SK-N-MC (cell line): ENCODE measurements at places on chromosomes 6 and 20.

DNA sequence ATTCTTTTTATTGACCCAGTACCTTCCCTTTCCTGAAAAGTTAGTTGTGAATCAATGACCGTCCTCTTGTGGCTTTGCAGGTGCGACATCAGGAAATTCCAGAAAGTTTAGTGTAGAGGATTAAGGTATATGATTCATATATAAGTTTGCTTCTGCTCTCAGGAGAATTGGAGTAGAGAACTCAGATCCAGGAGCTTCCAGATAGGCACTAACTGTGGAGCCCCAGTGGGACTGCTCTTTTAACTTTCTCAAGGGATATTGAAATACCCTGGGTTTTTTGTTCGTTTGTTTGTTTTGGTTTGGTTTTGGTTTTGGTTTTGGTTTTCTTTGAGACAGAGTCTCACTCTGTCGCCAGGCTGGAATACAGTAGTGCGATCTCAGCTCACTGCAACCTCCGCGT is 9.5 kb downstream of the TAAR2 start:
- no peak for DNase-seq

GRCh38 chr20:19129976-19130612 is 82.3 kb upstream of the SLC24A3 start:
- no peak for DNase-seq

GRCh38 chr6:7725849-7726415 is at the start of gene BMP6:
TSS of gene BMP6 (plus strand) at chr6:7726099. CDS start at chr6:7726956, 857 bp downstream.
- DNase-seq, result peak; percentile 26

DNA sequence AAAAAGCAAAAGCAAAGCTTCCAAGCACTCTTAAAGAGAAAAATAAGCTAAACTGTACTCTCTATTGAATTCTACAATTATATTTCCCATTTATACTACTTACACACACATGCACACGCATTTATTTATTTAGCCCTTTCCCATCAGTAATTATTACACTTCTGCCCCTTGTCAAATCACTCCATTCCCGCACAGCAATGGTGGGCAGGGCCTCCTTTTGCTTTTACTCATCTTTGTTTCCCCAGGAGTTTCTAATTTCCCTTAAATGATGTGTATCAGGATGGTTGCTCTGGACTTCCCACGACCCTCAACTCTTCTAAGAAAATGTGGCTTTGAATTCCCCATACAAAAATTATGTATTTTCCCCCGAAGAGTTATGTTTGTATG is 19.9 kb downstream of the PXT1 start:
- DNase-seq, result no peak

DNA sequence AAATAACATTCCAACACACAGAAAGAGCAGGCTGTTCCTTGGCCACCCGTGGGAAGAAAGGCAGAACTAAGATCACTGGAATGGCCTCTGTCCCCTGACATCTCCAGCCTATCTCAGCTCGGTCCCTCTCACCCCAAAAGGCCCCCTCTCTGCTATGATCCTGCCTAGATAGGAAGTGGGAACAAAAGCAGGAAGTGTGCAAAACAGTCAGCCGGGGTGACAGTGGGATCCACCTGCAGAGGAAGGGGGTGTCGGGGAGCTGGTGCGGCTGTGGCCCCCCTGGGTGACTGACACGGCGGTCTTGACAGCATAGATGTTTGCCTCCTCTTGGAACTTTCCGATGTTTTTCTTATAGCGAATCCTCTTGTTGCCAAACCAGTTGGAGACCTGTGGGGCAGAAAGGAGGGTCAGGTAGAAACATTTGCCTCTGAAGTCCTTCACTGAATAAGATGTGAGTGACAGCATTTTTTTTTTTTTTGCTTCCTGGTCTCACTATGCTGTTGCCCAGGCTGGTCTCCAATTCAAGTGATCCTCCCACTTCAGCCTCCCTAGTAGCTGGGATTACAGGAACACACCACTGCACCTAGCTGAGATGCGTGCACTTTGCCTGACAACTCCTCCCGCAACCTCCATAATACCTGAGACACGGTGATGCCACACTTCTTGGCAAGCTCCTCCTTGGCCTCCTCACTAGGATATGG is 2.8 kb downstream of the PBX2 start:
- no peak for DNase-seq

DNA sequence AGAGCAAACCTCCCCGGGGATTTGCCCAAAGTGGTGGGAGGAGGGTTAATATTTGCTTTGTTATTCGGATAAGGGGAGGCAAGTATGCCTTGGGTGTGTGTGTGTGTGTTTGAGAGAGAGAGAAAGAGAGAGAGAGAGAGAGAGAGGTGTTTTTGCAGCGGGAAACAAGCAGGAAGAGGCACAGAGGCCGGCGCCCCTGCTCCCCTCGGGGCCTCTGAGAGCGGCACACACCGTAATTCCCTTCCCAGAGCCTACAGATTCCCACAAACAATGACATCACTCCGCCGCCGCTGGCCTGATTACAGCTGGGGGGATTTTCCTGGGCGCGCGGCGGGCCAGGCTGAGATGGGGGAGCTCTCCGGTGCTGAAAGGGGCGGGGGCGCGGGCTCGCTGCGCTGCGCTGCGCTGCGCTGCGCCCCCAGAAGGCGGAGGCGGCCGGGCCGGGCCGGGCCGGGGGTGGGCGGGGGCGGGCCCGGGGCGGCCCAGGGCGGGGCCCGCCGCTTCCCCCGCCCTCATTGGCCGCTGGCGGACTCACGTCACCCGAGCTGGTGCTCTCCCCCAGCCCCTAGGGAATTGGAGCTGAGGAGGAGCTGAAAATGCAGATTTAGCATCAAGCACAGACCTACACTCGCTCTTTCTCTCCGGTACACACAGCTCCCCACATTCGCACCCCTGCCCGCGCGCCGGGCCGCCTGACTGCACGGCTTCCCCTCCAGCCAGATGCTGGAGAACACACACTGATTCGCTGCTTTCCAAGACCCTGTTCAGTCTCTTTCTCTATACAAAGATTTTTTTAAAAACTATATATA is at the start of gene PCSK2:
Gene PCSK2 (plus strand): TSS at position 631 of the 809 bp plus-strand sequence. CDS start 266 bp downstream, outside the sequence.
- DNase-seq, result peak; percentile 75

DNA sequence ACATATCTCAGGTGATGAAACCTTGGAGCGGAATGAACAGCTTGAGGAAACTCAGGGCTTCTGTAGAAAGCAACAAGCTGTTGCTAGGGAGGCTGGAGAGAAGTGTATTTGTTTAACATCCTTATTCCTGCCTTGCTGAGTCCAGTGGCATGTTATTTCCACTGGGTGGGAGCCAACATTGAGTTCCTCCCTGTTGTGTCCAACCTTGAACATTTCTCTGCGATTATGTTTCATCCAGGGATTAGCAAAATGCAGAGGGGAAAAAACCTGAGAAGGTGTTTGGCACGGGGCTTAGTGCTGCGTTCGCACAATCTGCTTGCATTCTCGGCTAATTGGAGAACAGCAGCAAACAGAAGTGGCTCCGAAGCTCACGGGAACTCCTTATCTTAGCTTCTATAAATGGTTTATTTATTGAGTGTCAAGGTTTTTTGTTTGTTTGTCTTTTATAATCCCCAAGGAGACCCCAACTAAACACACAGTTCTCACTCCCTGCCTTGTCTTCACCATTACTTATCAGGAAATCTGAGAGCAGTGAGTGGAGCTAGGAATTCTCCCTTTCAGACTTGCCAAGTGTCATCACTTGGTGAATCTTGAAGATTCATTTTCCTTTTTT is 412.8 kb downstream of the CDC5L start:
- DNase-seq, result no peak

GRCh38 chr6:7505189-7505699 is 36.2 kb upstream of the DSP start:
- no peak for DNase-seq

- no peak for DNase-seq
Measured at GRCh38 chr6:80441131-80441530, 334.7 kb downstream of the BCKDHB start.

DNA sequence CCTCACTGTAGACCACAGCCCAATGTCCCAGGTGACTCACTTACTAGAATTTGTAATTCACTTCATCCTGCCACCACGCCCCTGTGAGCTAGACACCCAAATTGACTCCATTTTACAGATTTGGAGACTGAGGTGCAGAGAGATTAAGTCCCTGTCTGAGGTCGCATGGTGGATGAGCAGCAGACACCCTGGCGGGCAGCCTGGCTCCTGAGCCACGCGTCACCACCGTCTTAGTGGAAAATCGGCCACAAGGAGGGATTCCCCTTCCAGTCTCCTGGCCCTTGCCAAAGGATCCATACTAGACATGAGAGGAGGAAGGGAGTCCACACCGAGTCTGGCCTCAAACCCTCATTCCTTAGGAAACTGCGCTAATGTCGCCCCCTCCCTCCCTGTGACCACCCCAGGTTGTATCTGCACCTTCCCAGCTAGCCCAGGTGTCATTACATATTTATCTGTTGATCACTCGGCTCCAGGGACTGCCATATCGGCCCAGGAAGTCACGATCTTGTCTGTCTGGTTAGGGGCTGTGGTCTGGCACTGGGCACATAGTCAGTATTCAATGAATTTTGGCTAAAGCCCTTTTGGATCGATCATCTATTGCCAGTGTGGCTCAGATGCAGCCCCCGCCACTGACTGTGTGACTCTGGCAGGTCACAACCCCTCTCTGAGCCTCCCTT is 25.7 kb upstream of the PTGIS start:
- DNase-seq, result no peak

- no peak for DNase-seq
Measured at GRCh38 chr6:14919038-14919670, 326.7 kb upstream of the JARID2 start.

DNA sequence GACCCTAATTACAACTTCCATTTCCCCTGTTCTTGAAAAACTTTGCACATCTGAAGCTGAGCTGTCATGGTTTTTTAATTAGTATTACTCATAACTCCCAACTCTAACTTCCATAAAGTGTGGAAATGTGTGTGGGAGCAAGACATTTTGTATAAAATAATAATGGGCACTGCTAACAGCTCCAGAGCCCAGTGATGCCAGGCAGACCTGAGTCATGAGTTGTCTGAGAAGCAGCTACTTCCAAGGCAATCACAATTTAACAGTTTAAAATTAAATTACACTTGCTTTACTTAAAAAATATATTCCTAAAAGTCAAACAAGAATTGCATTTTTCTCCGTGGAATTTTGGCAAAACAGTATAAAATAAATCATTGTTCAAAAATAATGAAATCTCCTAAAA is 6.4 kb downstream of the SLC2A12 start:
- no peak for DNase-seq

- DNase-seq, result no peak
Measured at GRCh38 chr20:48196486-48196885, 411.2 kb upstream of the SULF2 start.

- no peak for DNase-seq
Measured at GRCh38 chr6:24836109-24836508, 37.4 kb upstream of the ARMH2 start.

- DNase-seq, result no peak
Measured at GRCh38 chr6:111741177-111741952, 131.9 kb downstream of the FYN start.

DNA sequence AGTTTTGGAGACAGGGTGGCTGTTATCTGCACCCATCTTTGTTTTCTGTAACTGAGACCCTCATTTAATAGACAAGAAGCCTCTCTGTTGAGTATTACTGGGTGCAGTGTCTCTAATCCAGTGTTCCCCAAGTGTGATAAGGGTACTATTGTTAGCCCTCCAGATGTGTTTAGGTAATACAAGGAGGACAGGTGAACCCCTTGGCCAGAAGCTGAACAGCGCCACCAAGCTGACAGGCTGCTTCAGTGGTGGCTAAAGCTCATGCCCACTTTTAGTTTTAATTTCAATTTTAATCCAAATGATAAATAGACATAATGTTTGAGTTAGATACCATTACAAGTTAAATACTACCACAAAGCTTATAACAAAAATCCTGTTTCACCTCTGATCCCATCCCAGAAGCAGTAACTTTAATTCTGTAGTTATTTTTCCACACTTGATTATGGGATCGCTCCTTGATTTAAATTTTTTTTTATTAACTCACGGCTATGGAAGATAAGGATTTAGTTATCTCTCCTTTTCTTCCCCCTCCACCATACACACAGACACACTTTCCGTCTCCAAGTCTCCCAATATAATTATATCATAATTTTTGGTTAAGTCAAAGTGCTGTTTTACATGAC is 8.4 kb upstream of the STK35 start:
- no peak for DNase-seq

DNA sequence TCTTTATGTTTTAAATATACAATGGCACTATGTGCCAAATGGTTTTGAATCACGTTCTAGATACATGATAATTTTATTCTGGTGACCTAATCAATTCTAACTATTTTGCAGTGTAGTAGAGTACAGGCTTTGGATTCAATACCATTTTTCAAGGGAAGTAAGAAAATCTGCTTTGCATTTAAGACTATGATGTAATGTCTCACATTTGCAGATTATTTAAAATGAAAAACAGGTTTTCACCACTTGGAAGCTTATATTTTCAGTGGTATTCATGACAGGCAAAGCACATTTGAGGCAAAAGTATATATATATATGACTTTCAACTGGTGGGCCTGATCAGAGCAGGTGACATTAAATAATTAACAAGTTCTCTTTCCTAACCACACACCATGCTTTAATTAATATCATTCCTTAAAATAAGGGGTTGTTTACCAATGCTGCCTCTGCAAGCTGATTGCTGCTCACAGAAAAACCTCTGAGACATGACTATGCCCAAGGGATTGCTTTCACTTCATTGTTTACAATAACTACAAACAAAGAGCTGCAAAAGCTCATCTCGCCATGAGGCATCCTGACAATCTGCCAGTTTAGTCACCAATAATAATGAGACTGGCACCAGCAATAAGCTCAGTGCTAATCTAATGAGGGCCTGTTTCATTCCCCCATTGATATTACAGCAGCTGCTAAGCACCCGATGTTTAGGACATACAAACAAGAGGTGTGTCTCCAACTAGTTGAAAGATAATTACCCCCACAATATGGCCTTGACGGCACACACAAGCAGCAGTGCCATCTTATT is 1176.0 kb upstream of the GJE1 start:
- no peak for DNase-seq

DNA sequence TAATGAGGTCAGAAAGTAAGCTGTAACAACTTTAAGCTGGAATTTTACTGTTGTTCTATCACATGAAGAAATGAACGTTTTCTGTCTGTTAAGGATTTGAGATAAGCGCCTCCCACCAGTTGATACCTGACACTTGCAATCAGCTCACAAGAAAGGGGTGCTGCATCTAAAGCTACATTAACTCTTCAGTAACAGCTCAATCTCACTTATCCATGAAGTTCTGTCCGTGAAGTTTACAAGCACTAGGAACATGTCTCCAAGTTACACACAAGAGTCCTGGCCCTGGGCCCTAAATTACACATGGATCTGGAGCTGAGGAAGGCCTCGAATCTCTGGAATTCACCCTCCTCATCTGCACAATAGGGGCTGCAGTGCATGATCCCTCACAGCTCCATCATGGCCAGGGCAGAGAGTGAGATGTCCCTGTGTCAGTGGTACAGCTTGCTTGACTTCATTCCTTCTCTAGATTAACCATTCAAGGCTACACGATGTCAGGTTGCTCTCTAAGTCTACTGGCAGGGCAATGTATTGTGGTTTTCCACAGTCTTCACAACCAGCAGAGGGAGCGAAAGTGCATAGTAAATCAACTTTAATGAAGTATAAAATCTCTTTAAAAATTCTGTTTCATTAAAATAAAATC is 182.4 kb upstream of the MCHR2 start:
- peak; percentile 53 for DNase-seq
